AG10803 (cell line): ENCODE measurements at places on chromosomes 16 and 17.

DNA sequence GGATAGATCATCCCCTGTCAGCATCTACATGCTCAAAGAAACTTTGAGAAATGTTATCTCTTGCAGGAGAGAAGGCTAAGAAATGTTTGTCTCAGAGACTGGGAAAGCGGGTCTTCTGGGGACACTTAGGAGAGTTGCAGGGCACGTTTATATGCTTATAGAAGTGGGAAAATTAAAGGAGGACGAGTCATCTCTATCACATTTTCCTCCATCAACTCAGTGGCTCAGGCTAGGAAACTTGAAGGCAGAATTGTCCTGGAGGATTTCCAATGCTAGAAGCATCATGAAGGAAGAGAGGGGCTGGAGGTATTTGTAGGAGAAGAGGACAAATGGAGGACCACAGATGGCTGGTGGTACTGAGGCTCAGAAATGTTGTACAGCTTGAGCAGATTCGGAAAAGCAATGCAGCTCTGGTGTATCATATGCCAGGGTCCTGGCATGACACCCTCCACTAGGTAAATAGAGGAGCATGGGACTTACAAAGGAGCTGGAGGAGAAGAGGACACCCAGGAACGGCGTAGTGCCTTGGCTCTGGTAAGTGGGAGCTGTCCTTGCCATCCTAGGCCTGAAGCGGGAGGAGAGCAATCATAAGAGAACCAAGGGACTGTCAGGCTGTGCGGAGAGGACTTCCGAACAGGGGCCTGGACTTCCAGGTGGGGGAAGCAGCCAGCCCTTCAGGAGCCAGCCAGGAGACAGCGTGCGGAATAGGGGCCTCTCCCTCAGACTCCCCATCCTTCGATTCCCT is 4.5 kb upstream of the HS3ST3B1 start:
- no peak for DNase-seq

DNA sequence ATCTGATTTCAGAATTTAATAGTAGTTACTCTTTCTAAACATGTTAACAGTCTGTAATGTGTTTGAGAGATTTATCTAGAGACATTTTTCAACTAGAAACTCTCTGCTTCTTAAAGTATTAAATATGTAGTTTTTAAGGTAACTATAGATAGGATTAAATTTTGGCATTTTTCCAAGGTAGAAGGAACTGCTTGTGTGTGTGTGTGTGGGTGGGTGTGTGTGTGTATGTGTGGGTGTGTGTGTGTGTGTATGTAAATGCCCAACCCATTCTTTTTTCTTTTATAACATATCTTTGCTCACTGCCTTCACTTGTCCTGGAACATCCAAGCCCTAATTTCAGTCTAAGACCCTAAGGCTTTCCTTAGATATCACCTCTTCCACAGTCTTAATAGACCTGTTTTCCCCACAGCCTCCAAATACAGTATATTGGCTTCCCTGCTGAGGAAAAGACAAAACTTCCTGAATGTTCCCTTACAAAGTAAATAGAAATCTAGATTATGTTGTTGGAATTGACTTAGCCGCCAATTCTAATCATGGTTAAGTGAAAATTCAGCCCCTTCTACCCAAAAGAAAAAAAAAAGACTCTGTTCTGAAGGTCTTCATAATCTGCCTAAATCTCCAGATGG is 33.5 kb downstream of the NUP93 start:
- DNase-seq: no peak

- peak; percentile 53 for DNase-seq
Measured at GRCh38 chr16:48231727-48232492, 12.2 kb upstream of the LONP2 start.

DNA sequence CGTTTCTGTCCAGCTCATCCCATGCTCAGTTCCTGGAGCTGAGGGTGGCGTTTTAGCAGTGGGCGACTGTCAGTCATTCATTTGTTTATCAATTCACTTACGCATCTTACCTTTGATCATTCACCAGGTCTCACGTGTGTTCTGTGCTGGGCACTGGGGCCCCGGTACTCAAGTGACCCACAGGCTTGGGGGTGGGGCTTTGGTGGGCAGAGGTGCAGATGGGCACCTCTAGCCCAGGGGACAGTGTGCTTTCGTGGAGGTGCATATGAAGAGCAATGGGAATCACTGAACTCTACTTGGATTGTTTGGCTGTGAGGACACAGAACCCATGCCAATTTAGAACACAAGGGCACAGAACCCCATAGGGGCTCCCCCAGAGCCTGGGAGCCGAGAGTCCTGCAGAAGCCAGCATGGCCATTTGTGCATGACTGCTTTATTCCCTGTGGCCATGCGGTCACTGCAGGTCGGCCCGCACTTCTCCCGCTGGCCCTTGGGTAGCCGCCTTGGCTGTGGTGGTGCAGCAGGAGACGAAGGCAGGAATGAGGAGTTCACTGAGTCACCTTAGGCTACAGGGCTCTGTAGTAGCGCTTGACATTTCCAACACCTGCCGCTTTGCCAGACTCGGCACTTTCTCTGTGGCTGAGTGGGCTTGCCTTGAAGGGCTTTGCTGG is 144.6 kb downstream of the SNX29 start:
- no peak for DNase-seq

GRCh38 chr16:84838383-84838948 is 18.7 kb downstream of the CRISPLD2 start:
- DNase-seq: no peak

DNA sequence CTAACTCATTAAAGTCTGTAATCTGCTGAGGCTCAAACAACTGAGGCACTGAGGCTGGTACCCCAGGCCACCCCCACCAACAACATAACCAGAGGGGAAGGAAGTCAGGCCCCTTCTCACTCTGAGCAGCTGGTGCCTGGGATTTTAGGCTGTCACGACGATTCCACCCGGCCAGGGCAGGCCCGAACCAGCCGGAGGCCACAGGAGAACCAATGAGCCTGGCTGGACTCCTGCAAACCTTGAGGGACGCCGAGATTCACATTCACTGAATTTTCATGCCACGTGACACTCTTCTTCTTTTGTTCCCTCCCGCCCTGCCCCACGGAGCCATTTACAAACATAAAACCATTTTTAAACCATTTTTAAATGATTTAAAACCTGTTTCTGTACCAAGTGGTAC is 48.1 kb downstream of the RPH3AL start:
- no peak for DNase-seq

DNA sequence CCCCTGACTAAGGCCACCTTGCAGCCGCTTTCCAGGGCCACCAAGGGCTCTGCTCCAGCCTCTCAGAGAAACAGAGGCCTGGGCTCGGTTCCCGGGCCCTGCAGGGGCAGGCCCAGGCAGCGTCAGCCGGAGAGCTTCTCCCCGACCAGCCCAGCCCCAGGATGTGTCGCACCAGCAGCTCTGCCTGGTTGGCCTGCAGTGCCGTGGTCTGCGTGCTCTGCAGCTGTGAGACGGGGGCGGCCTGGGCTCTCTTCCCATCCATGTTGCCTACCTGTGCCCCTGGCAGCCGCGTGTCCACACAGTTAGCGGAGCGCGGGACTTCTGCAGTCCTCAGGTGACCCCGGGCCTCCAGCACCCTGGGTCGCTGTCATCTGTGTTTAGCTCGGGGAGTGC is 4.8 kb downstream of the IGFALS start:
- no peak for DNase-seq

DNA sequence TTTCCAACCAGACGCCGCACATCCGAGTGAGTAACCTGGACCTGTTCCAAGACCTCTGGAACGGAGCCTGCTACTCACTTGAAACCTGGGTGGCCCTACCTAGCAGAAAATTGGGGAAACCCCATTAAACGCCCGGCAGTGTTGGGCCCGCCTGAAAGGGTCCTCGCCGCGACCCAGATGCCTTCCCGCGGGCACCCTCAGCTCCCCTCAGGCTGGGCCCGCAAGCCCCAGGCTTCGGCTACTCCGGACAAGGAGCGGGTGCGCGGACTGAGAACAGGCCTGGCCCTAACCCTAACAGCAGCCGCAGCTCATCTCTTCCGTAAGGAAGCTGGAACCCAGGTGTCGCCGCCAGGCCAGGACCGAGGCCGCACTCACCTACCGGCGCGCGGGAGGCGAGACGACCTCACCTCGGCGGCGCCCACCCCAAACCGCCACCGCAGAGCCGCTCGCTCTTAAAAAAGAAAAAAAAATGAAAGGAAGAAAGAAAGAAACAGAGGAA is 344 bp downstream of the PSME3IP1 start:
- DNase-seq: peak; percentile 61

DNA sequence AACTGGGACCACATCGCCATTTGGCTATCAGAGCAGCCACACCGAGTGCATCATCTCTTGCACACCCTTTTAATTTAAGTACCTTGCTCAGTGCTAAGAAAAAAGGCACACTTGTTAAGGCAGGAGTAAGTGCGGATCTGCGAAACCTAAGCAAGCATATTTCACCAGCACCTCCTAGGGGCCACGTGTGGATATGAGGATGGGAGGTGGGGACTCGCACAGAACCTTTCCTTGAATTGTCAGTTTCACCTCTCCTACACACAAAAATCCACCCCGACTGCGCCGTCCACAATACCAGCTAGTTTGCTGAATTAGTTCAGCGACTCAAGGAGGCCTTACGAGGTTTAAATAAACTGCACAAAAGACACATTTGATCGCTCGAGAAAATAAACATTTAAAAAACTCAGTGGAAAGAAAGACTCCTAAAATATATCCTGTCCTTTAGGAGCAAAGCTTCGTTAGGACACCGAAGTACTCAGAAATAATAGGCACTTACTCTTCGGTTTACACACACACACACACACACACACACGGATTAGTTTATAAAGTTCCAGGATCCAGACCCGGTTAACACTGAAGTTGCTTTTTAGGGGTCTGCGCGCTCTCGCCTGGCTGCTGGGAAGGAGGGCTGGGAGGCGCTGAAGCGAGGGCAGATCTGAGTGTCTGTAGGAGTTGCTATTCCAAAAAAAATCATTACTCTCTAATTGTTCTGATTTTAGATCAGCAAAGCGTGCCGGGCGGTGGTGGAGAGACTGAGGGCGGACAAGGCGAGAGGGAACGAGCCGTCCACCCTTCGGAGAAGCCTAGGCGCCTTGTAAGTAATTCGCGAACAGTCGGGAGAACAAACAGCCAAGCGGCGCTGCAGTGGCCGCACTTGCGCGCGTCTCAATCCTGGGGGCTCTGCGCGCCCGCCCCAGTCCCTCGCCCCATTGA is 1.0 kb upstream of the KCNJ2 start:
- peak; percentile 70 for DNase-seq

DNA sequence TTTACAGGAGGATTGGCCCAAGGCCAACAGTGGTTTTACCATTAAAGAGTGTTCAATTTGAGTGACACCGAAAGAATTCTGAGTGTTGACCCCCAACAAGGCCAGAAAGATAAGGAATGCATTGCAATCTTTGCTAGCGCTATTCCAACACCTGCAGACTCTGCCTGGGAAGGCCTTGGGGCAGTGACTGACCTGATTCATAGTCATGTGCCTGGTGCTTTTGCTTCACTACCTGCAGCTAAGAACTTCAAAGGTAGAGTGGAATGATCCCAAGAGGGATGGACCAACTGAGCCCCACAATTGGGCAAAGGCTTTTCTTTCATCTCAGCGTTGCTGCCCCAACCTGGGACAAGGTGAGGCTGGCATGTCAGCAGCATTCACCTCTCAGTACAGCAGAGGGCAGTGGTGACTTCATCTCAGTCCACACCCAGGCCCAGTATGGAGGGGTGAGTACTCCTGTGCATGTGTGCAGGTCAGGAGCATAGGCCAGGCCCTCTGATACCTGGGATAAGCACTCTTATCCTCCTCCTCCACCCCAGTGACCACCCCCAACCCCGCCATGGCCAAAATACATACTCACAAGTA is 149.6 kb upstream of the GNAO1 start:
- no peak for DNase-seq

GRCh38 chr17:57781386-57782061 is 36.4 kb upstream of the CCDC182 start:
- DNase-seq: no peak

DNA sequence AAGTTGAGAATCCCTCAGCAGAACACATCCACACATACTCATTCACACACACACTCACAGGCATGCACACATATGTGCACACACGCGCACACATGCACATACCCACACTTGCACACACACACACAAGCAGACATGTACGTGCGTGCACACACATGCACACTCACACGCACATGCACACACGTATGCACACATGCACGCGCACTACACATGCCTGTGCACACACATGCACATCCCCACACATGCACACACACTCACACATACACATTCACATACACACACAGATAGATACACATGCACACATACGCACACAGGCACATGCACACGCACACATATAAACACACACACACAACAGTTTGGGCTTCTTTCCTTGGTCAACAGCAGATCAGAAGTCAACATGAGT is 24.0 kb downstream of the GSG1L start:
- DNase-seq: no peak

- no peak for DNase-seq
Measured at GRCh38 chr16:71214746-71215381, 15.7 kb downstream of the HYDIN start.

DNA sequence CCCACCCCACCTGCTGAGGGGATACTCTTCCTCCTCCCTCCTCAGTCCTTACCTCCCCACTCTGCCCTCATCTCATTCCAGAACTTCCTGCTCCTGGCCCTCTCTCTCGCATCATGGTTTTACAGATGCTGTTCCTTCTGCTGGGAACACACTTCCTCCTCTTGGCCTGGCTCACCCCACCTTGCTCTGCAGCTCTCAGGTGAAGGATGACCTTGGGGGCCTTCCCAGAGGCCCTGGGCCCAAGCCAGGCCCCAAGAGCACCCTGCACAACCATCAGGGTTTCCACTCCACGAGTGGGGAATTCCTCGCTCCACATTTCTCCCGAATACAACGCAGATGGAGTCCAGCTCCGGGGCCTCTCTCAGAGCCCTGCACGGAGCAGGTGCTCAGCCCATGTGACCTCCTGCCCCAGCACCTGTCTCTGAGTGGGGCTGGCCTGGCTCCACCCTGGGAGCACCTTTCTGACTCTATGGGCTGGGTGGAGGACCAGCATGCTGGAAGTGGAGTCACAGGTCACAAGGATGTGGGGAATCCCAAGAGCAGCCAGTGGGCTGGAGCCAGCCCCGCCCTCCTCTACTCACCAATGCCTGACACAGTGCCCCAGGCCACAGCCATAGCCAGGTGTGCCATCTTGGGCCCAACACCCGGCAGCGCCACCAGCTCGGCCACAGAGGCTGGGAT is 4.5 kb downstream of the NTHL1 start:
- DNase-seq: no peak

- DNase-seq: peak; percentile 90
Measured at GRCh38 chr16:55437625-55438024, 41.4 kb upstream of the MMP2 start.

DNA sequence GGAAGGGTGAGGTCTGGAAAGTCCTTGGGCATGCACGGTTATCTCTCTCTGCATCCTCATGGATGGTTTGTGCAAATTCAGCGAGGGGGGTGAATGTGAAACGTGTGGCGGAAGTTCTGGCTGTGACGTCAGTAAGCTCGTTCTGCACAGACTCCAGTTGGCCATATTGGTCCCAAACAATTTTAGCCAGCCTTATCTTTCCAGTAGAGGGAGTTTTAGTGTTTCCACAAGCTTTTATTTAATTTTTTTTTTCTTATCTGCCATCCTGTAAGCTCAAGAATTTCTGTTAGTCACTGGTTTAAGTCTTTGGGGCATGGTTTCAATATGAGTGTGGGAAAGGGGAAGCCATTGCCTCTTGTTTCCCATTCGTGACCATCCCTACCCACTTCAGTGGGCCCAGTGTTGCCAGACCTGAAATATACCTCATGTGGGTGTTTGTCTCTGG is 39.0 kb downstream of the HLF start:
- DNase-seq: peak; percentile 8

- no peak for DNase-seq
Measured at GRCh38 chr17:82160075-82160474, 52.6 kb downstream of the CCDC57 start.

GRCh38 chr16:48950184-48950583 is 331.5 kb downstream of the CBLN1 start:
- peak; percentile 28 for DNase-seq
